Peyer's patch (tissue), 4 donors: ENCODE measurements at places on chromosomes 2 and 18. TPM values are rescaled to one million over a fixed set of nuclear protein-coding genes. Genes with fewer than 3 reads are reported as not detected.

Gene PIK3C3
- 33.3 TPM for total RNA-seq

DNA sequence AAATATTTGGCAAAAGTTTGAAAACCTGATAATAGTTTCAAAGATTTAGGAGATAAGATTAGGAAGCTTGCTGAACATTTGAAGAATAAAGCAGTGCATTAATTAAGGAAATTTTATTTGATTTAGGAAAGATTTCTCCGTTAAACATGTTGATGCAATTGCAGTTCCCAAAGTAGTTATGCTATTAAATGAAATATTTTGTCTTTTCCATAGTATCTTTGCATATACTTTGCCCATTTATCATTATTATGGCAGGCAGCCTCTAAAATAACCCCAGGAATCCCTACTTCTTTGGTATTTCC lies 136.5 kb downstream of the MREG start:
- no peak for DNase-seq

- DNase-seq, result no peak
Observed at GRCh38 chr2:33645861-33646260, 46.8 kb upstream of the FAM98A start.

Gene ABCG8
- 15.2 TPM for total RNA-seq

GRCh38 chr2:29326926-29327325 lies 211.7 kb downstream of the CLIP4 start:
- DNase-seq, result no peak

DNA sequence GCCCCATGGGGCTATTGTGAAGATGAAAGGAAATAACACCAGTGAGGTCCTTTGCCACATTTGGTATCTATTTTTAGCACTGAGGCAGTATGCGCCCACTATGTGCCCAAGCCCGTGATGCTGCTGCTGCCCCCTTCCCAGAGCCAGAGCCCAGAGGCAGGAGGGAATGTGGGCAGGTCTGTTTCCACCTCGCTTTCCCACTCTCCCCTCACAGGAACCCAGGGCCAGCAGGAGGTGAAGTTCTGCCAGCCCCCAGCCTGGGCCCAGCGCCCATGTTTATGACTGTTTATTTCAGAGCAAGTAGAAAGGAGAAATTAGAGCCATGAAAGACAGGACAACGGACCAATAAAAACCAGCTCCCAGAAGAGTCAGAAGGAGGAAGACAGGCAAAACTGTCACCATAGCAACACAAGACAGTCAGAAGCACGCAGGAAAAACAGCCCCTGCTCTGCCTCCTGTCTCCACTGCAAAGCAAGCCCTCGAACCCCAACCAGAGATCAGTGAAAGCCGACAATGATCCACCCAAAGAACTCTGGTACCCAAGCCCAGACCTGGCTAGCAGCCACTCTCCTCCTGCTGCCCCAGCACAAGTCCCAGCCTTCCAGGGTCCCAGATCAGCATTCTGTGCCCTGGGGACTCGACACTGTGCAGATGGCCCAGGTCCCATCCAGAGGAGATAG lies 1.4 kb downstream of the CYRIA start:
- peak; percentile 48 for DNase-seq

GRCh38 chr2:131058214-131058843 lies 34.9 kb downstream of the FAM168B start:
- no peak for DNase-seq

Gene SIGLEC15
- not detected for total RNA-seq

DNA sequence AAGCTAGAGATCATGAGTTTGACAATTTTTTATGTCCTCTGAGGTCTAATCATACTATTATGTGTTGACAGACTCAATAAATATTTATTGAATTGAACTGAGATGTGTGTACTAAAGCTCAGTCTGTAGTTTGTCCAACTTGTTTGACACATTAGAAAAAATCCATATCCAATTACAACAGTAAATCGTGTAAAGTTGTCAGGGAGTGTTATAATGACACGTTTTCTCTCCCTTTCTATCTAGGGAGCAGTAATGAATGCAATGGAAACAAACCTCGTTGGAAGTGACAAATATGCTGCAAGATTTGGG lies 28.4 kb downstream of the ITGA4 start:
- DNase-seq, result no peak

DNA sequence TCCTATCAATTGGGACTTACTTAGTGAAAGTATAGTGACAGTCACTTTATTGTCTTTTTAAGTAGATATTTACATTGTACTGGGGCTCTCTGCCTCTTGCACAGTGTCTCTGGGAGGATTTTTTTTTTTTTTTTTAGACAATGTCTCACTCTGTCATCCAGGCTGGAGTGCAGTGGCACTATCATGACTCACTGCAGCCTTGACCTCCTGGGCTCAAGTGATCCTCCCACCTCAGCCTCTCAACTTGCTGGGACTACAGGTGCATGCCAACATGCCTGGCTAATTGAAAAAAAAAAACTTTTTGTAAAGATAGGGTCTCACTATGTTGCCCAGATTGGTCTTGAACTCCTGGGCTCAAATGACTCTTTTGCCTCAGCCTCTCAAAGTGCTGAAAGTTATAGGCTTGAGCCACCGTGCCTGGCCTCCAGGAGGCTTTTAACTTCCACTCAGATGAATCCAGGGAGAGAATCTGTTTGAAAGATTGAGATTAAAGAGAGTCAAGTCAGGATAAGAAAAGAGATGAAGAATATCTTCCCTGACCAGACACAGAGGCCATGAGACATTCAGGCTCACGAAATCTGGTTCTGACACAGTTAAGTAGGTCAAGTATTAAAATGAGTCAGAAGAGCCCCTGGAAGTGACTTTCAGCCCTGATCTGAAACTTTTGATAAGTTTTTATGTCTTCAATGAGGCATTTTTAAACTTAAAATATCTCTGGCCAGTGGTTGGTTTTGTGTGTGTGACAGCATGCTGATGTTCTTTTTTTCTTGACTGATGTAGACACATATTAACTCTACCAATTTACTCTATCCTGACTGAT lies 18.3 kb downstream of the ARHGEF33 start:
- DNase-seq, result no peak

Gene GAL3ST2
- total RNA-seq, result 0.80 TPM

GRCh38 chr18:24567199-24567598 lies 106.8 kb downstream of the HRH4 start:
- no peak for DNase-seq

- no peak for DNase-seq
Observed at GRCh38 chr2:235032949-235033348, 81.1 kb downstream of the SH3BP4 start.

Gene SCYGR7
- not detected for total RNA-seq

- DNase-seq, result no peak
Observed at GRCh38 chr2:127357591-127357990, 30.2 kb downstream of the MAP3K2 start.

DNA sequence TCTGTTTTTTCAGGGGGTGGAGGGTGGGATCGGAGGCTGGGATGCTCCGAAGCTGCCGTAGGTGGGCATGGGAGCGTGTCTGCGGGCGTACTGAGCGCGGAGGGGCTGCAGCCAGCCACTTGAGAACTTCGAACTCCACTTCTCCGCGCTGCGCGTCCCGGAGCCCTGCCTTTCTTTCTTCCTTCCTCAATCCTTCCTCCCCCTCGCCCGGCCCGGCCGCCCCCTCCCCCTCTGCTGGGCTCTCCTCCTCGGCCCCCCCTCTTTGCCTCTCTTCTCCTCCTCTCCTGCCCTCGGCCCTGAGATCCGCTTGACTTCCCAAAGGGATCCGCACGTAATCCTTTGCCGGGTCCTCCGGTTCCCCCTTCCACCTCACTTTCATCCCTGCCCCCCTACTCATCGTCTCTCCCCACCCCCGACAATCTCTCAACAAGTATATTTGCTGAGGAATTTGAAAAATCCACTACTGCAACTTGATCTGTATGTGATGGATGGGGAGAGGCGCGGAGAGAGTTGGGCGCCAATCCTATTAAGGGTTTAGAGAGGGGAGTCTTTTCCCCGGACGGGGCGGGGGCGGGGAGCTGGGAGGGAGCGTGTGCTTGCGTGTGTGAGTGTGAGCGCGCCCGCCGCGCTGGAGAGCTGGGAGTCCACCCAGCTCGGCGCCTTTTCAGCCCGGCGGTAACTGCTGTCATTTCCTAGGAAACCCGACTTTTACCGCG lies 1.1 kb downstream of the GLI2 start:
- no peak for DNase-seq

Gene MROH2A
- not detected for total RNA-seq

Gene NTSR2
- not detected for total RNA-seq

Gene EMILIN2
- total RNA-seq, result 18.6 TPM

GRCh38 chr2:51620796-51621195 lies 588.9 kb upstream of the NRXN1 start:
- no peak for DNase-seq

DNA sequence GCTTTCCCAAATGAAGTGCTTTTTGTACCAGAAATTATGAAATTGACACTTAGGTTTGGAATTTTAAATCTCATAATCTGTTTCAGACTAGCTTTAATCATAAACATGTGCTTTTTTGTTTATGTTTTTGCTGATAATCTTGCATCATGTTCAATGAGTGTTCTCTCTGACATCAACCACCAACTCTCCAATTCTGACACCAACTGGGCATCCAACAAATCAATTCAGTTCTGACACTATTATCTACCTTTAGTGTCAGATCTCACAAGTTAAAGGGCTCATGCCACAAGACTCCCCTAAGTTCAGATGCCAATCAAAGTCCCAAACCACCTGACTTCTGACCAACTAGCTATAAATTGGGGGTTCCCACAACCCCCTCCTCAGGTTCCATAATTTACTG lies 19.6 kb downstream of the PELI1 start:
- DNase-seq, result no peak

- no peak for DNase-seq
Observed at GRCh38 chr18:75472906-75473305, 45.4 kb upstream of the SMIM21 start.

Gene NYAP2
- not detected for total RNA-seq

DNA sequence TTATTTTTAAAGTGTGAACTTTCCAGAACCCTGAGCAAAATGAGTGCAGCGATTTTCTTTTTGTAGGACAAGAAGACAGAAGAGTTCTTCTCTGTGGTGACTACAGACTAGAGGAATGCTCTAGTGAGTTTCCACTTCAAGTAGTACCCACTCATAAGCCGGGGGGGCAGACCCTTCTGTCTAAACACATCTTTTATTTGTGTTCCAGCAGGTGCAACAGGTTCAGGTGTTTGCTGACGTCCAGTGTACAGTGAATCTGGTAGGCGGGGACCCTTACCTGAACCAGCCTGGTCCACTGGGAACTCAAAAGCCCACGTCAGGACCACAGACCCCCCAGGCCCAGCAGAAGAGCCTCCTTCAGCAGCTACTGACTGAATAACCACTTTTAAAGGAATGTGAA lies 25.2 kb downstream of the PTRHD1 start:
- no peak for DNase-seq

Gene ANKRD62
- total RNA-seq, result not detected

GRCh38 chr2:45852450-45853150 lies 201.1 kb downstream of the PRKCE start:
- DNase-seq, result no peak

GRCh38 chr18:78891185-78891762 lies 88.3 kb upstream of the SALL3 start:
- DNase-seq, result no peak
